ENCODE measurements at places on chromosomes 6 and 20. TPM values are rescaled to one million over a fixed set of nuclear protein-coding genes. Genes with fewer than 3 reads are reported as not detected.

Gene SASH1
- total RNA-seq = 0.46 TPM

DNA sequence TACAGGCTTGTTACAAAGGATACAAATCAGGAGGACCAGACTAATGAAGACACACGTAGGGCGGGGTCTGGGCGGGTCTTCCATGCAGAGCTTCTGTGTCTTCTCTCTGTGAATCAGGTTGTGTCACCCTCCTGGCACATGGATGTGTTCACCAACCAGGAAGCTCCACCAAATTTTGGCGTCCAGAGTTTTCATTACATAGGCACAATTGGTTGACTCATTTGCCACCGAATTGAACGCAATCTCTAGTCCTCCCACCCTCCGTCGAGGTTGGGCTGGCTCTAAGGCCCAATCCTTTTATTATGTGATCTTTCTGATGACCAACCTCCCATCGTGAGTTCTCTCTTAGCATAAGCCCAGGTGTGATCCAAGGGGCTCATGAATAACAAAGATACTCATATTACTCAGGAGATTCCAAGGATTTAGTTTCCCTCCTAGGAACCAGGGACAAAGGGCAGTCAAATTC lies 36.3 kb upstream of the DDR1 start:
- no peak for DNase-seq

GRCh38 chr6:159170999-159171712 lies 2.0 kb downstream of the FNDC1 start:
- no peak for DNase-seq

DNA sequence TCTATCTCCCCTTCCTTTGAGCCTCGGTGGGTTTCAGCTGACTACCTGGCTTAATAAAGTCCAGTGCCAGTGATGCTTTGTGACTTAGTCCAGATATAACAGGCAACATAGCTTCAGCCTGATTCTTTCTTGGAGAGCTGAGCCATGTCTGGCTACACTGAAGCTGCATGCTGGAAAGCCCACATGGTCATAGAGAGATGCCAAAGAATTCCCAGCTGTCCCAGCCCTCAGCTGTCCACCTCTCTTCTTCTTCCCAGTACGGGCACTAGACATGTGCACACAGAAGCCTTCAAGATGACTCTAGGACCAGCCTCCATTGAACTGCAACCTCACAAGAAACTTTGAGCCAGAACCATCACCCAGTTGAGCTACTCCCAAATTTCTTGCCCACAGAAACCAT lies 154.1 kb upstream of the MYLIP start:
- no peak for DNase-seq

DNA sequence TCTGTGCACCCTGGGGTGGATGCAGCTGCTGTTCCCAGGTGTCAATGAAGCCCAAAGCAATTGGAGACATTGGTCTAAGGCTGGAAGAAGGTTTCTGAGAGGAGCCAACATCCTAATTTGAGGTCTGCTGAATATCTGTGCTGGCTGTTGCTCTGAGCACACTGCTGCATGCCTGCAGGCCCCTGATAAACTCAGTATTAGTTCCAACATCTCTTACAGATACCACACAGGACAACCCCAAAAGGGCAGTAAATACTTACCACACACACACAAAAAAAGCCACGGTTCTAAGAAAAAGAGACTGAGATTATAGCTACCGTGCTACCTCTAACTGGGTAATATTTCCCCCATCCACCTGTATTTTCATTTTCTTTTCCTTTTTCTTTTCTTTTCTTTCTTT lies 164.3 kb upstream of the SOX4 start:
- DNase-seq = no peak

GRCh38 chr6:54086439-54086838 lies 24.8 kb upstream of the MLIP start:
- no peak for DNase-seq

GRCh38 chr20:19742974-19743639 lies 15.0 kb upstream of the RIN2 start:
- DNase-seq = no peak

DNA sequence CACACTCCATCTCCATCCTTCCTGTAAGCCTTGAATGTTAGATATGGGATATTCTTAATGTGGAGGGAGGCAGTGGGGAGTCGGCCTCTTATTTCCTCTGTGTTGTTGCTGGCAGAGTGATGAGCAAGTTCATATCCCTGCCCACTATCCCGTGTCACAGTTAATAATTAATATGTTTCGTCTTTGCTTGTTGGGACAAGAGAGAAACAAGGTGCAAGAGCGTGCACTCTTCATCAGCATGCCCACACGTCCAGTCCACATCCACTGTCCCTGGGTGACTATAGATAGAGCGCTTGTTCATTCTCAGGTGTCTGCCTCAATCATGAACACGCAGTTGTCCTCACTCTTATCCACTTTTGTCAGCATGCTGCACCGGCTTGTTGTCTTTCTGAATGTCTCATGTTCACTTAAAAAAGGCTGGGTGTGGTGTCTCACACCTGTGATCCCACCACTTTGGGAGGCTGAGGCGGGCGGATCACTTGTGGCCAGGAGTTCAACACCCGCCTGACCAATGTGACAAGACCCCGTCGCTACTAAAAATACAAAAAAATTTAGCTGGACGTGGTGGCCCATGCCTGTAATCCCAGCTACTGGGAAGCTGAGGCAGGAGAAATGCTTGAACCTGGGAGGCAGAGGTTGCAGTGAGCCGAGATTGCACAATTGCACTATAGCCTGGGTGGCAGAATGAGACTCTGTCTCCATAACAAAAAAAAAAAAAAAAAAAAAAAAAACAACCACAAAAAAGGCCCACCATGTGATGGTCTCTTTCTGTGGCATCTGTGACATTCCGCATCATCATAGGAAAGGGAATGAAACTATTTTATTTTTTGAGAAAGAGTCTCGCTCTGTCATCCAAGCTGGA lies 34.2 kb downstream of the PPP1R3G start:
- no peak for DNase-seq

- DNase-seq = no peak
Measured at GRCh38 chr6:47294990-47295389, 14.7 kb downstream of the TNFRSF21 start.

- DNase-seq = no peak
Measured at GRCh38 chr6:14841901-14842421, 403.9 kb upstream of the JARID2 start.

Gene DSP
- total RNA-seq = 0.09 TPM

Gene RNF8
- 23.8 TPM for total RNA-seq

Gene HLA-DRB5
- 4.7 TPM for total RNA-seq

GRCh38 chr6:81634155-81634880 lies 118.2 kb downstream of the TENT5A start:
- DNase-seq = no peak

Gene PRDM13
- total RNA-seq = not detected

Gene GTF2H4
- total RNA-seq = 35.9 TPM

DNA sequence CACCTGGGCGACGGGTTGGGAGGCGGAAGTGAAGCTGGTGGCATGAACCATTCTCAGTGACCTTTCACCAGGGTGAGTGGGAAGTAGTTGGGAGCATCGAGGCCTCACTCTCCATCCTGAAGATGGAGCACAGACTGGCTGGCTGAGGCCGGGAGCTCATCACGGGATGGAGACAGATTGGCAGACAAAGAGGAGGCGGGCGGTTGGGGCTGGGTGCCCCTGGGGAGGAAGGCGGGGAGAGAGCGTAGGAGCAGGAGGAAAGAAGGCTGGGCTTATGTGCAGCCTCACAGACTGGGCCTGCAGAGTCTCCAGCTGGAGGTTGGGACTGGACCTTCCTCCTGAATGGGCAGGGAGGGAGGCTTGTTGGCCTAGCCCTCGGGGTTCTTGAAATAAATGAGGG lies 44.2 kb upstream of the SCRT2 start:
- no peak for DNase-seq

Gene CFAP206
- total RNA-seq = not detected

GRCh38 chr6:18155864-18156421 lies 721 bp downstream of the KDM1B start:
- peak; percentile 67 for DNase-seq

Gene TP53INP2
- 2.2 TPM for total RNA-seq

Gene EFCAB8
- total RNA-seq = 0.40 TPM

Gene GJA10
- total RNA-seq = not detected

Gene TPD52L1
- 0.89 TPM for total RNA-seq

DNA sequence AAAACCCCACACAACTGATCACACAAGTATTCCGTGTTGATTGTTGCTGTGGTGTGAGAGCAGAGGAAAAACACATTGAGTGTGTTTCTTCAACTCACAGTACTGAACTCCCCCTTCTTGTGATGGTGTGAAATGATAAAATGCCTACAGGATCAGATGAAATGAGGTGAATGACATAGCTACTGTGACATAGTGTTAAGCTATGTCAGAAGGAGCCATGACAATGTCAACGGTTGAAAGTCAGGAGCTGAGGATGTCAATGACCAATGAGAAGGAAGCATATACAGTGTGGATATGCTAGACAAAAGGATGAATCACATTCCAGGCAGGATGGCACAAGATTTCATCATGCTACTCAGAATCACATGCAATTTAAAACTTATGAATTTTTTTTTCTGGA lies 38.8 kb downstream of the WASF1 start:
- no peak for DNase-seq

Gene FAM217A
- not detected for total RNA-seq

DNA sequence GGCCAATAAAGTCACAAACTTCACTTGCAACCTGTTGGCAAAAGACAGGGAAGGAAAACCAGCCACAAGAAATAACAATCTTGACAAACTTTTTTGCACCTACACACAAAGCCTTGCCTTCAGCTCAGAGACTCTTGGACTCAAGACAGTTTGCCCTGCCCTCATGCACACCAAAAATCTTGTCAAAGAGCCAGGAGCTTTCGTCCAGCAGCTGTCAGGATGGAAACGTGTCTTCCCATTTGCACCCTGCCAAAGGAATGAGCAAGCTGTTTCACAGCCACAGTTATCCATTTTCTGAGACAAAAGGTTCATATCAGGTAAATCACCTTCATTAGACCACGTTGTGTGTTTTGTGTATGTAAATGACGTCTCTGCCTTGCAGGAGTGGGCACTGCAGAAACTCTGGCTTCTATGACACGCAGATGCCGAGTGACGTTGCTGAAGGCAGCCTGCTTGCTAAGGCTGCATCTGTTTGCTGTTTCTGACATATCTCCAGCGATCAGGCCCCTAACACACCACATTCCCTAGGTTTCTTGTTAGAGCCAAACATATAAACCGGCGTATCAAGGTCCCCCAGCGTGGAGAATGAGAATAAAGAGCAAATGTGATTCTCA lies 193.4 kb downstream of the SYNDIG1 start:
- no peak for DNase-seq

GRCh38 chr6:15825332-15825930 lies 162.6 kb upstream of the DTNBP1 start:
- no peak for DNase-seq

DNA sequence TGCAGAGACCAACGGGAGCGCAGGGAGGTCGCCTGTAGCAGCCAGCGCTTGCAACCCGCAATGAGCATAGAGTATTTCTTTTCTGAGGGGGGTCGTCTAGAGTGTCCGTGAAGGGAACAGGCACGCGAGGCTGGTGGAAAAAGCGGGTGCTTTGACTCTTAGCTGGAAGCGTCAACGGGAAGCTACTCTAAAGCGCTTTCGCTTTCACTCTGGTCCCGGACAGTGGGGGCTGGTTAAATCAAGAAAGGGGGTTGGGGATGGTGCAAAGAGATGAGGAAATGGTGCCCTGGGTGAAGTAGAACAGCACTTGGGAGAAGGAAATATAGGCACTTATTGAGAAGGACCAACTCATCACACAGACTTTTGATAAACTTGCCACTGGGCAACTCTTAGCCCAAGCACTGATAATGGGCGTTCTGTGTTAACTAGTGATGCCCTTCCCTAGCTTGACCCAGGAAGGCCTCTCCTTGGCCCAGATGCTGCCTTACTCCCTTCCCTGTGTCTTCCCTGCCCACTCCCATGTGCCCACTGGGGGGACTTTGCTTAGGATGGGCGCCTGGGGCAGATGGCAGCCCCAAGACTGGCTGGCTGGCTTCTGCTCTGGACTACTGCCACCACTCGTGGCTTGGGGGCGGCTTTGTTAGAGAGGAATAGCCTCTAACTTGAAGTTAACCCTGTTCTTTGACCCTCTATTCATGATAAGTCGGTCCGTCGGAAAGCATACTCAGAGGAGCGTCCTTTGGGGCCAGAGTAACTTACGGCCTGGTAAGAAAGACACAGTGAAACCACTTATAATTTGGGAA lies 585 bp downstream of the PSMB9 start:
- peak; percentile 72 for DNase-seq

DNA sequence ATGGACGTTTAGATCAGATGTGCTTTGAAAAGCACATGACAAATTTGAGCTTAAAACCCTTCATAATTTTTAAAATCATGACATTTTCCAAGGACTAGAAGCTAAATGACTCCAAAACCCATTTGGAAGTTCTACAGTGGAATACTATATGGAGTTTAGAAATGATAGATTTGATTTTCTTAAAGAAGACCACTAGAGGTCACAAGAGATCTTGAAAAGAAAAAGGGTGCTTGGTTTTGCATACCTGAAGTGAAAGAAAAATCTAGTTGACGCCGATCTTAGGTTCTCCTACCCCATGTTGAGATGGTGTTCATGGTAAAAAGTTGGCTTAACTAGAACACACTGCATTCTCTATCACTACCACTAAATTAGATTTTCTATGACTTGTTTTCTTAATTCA lies 31.5 kb downstream of the CFAP61 start:
- DNase-seq = no peak

GRCh38 chr20:23626040-23626620 lies 11.6 kb downstream of the CST3 start:
- no peak for DNase-seq

DNA sequence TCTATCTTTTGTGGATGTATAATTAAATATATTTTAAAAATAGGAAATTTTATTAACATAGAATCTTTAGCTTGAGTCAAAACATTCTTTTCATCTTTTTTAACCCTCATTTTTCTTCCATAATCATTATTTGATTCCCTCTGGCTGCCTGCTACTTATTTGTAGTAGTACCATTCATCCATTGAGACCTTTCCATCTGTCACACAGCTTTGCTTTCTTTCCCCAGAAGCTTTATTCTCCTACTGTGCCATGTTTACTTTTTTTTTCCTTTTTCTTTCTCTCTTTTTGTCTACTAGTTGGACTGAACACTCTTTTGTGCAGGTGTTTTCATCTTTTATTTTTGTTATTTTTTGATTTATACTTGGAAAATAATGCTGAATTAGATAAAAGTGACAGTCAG lies 522.6 kb upstream of the MMS22L start:
- DNase-seq = no peak

DNA sequence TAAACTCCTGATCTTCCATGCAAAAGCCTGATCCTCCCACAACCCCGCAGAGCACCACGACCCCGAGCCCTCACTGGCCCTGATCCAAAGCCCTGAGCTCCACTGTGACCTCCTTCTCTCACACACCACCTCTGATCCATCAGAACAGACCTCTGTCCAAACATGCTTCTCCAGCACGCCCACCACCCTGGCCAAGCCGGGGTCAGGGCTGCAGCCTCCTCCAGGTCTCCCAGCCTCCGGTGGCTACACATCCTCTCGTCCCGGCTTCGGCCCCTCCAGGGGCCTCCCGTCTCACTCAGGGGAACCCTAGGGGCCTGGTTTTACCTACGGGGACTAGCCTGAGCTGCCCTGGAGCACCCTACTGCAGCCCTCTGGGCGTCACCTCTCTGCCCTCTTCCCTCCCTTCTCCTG lies 49.1 kb downstream of the FOXF2 start:
- DNase-seq = no peak

GRCh38 chr6:114339706-114340105 lies 3.1 kb downstream of the HS3ST5 start:
- DNase-seq = no peak

Gene UBR2
- 28.1 TPM for total RNA-seq
